CD8-positive, alpha-beta memory T cell (primary cell): ENCODE measurements at places on chromosomes 4 and X.

- H3K27ac ChIP-seq, result no peak overlapping the region
- no peak overlapping the region for H3K4me3 ChIP-seq
- no peaks in the 10 kb centered on the region for H3K27me3 ChIP-seq
- no peaks in the 10 kb centered on the region for H3K36me3 ChIP-seq
- no peaks in the 10 kb centered on the region for H3K4me1 ChIP-seq
- DNase-seq, result no peak
Observed at GRCh38 chr4:189202869-189203271, 737.8 kb upstream of the FRG1 start.

DNA sequence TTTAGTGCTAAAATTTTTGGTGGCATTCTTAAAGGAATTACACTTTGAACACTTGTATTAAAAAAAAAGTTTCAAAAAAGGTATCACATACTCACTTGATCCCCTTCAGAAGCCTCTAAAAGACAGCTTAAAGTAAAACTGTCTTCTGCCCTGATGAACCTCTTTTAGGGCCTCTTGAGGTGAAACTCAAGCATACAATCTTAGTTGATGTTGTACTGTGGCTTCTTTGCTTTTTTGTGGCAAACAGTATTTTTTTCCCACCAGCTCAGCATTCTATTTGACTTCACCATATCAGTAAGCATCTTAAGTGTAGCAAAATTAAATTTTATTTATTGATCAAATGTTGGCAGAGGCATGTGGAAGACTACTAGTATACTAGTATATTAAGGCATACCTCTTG lies 13.7 kb downstream of the SEC24B start:
- no peak overlapping the region for H3K27ac ChIP-seq
- peaks cover 17% of the 10 kb centered on the region for H3K4me1 ChIP-seq
- no peak for DNase-seq

DNA sequence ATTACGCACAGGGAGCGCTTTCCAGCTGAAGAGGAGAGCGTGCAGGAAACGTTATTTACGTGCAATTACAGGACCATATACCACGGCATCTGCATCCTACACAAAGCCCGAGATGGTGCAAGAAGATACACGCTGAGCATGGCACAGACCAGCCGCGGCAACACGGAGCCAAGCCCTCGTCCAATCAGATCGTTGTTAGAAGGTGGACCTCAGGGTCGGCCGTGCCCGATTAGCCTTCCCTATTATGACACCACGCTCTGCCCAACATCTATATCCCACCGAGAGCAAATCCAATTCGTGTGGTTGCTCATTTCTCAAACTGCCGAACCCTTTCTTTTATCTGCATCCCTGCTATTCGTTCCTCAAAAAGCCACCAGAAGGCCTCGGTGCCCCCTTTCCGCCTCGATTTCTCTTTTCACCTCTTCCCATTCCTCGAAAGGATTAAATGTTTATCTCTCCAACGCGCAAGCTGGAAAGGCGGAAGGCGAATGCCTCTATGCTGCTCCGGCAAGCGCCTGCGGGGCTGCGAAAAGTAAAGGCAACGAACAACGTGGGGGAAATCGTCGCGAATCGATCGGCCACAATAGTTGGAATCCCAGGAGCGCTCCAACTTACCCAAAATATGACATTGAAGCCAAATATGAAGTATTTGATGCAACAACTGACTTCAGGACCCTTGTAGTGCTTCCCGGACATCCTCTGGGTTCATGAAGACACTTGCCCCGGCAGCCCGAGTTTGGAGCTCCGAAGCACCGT lies 702 bp downstream of the TSPAN5 start:
- DNase-seq, result peak; percentile 58
- peaks cover 51% of the 10 kb centered on the region for H3K4me1 ChIP-seq
- H3K36me3 ChIP-seq, result no peaks in the 10 kb centered on the region
- H3K27me3 ChIP-seq, result no peaks in the 10 kb centered on the region
- peak overlapping the region; percentile 96 for H3K4me3 ChIP-seq

- H3K4me3 ChIP-seq, result no peak overlapping the region
- no peaks in the 10 kb centered on the region for H3K27me3 ChIP-seq
- H3K27ac ChIP-seq, result no peak overlapping the region
- H3K4me1 ChIP-seq, result no peaks in the 10 kb centered on the region
Observed at GRCh38 chr4:62622089-62622488, 1422.0 kb downstream of the ADGRL3 start.

- no peaks in the 10 kb centered on the region for H3K36me3 ChIP-seq
- no peak overlapping the region for H3K4me3 ChIP-seq
- H3K27ac ChIP-seq, result no peak overlapping the region
- H3K27me3 ChIP-seq, result no peaks in the 10 kb centered on the region
- DNase-seq, result no peak
- H3K4me1 ChIP-seq, result no peaks in the 10 kb centered on the region
Observed at GRCh38 chr4:58688568-58688967, 1578.4 kb upstream of the IGFBP7 start.

GRCh38 chr4:54224996-54225597 lies 4.0 kb upstream of the PDGFRA start:
- no peak overlapping the region for H3K27ac ChIP-seq
- no peaks in the 10 kb centered on the region for H3K36me3 ChIP-seq
- H3K4me1 ChIP-seq, result peaks cover 14% of the 10 kb centered on the region
- H3K27me3 ChIP-seq, result peaks cover 48% of the 10 kb centered on the region
- no peak overlapping the region for H3K4me3 ChIP-seq

DNA sequence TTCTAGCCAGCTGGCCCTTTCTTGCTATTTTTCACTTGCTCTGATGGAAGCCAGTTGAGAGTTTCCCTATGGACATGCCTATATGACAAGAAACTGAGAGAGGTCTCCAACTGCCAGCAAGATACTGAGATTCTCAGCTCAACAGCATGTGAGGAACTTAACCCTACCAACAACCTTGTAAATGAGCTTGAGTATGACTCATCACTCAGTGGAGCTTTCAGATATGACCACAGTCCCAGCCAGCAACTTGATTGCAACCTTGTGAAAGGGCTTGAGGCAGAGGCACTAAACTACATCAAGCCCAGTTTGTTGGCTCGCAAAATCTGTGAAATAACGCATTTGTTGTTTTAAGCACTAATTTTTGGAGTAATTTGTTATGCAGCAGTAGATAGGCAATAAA lies 175.8 kb downstream of the COMMD8 start:
- DNase-seq, result no peak
- H3K36me3 ChIP-seq, result no peaks in the 10 kb centered on the region
- H3K4me1 ChIP-seq, result no peaks in the 10 kb centered on the region
- H3K4me3 ChIP-seq, result no peak overlapping the region
- no peaks in the 10 kb centered on the region for H3K27me3 ChIP-seq

DNA sequence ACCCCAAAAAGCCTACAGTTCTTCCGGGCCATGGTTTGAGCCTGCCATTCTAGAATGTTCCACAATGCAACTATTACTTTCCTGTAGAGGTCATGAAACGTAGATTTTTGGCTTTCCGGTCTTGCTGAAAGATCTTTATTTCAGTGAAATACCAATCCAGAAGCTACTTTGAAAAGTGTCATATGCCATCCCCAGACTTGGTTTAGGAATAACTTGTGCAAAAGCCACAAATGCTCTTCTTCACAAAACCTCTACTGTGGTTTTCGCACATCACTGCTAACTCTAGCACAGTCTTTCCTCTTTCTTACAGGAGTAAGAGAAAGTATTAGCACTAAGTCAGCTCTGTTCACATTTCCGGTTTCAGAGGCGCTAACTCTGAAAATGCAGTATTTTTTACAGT lies 12.7 kb upstream of the CD40LG start:
- peak overlapping the region; percentile 45 for H3K4me3 ChIP-seq
- H3K4me1 ChIP-seq, result peaks cover 90% of the 10 kb centered on the region
- no peak for DNase-seq
- no peak overlapping the region for H3K27ac ChIP-seq
- H3K36me3 ChIP-seq, result no peaks in the 10 kb centered on the region

GRCh38 chr4:116070283-116070682 lies 956.9 kb upstream of the NDST4 start:
- no peaks in the 10 kb centered on the region for H3K27me3 ChIP-seq
- H3K4me1 ChIP-seq, result no peaks in the 10 kb centered on the region
- no peak overlapping the region for H3K27ac ChIP-seq
- no peaks in the 10 kb centered on the region for H3K36me3 ChIP-seq
- DNase-seq, result no peak
- no peak overlapping the region for H3K4me3 ChIP-seq
